ENCODE measurements at places on chromosomes 7 and 10.

DNA sequence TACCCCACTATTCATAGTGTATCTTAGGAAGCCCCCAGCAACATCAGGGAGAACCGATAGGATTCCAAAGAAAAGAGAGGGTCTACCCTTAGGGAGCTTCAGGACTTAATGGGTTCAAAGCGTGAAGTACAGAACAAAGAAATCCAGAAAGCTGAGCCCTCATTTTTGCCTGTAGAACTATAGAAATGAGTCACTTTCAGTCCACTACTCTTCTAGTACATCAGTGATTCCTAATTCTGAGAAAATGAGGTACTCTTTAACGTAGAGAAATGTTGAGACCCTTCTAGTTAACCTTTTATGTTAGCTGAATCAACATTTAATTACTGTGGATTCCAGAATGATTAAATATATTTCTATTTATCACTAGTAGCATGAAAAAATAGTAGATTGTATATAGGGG, 1.8 kb downstream of the TDRD1 start:
- no peak for DNase-seq

DNA sequence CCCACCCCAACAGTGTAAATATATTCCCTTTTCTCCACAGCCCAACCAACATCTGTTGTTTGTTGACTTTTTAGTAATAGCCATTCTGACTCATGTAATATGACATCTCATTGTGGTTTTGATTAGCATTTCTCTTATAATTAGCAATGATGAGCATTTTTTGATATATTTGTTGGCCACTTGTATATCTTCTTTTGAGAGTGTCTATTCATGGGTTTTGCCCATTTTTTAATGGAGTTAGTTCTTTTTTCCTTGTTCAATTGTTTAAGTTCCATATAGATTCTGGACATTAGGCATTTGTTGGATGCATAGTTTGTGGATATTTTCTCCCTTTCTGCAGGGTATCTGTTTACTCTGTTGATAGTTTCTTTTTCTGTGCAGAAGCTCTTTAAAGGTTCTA, 340.1 kb downstream of the NXPH1 start:
- DNase-seq: no peak

GRCh38 chr10:97640868-97641811, 669 bp downstream of the PI4K2A start:
- peak; percentile 4 for DNase-seq

DNA sequence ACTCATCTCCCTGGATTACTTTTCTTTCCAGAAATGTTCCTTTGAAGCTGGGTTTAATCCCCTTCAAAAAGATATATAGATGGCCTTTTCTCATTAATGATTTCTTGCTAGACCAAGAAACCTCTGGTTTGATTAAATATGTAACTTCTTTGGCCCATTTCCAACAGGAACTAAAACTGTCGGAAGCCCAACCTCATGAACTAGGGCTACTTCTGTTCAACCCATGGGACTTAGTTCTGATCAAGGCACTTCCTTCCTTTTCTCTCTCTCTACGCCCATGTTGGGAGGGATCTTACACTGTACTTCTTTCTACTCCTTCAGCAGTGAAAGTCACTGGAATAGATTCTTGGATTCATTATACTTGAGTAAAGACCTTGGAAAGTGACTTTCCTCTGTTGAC, 83.6 kb downstream of the TMEM106B start:
- no peak for DNase-seq

GRCh38 chr7:17391366-17391765, 92.9 kb downstream of the AHR start:
- DNase-seq: no peak

DNA sequence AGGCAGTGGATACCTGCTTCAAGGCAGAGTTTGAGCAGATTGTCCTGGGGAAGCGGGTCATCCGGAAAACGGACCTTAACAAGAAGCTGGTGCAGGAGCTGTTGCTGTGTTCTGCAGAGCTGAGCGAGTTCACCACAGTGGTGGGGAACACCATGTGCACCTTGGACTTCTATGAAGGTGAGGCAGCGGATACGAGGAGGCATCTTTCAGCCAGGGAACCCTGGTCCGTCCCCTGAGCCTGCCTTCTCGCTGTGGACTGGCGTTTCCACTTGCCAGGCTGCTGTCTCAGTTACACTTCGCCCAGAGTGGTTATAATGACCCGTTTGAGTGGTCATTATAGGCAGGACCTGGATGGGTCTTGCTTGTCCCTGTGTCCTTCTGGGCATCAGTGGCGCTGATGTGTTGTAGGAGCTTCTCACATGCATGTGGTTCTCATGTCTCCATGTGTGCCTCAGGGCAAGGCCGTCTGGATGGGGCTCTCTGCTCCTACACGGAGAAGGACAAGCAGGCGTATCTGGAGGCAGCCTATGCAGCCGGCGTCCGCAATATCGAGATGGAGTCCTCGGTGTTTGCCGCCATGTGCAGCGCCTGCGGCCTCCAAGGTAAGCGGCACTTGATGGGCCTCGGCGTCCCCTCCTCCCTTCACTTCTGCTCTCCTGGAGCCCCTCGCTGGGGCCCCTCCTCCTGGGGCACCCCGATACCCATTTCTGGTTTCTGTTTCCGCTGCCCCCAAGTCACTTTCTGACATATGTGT, 18.0 kb downstream of the UPP1 start:
- DNase-seq: no peak

- no peak for DNase-seq
These were observed 5.7 kb downstream of the NAT16 start for GRCh38 chr7:101174322-101174854.

DNA sequence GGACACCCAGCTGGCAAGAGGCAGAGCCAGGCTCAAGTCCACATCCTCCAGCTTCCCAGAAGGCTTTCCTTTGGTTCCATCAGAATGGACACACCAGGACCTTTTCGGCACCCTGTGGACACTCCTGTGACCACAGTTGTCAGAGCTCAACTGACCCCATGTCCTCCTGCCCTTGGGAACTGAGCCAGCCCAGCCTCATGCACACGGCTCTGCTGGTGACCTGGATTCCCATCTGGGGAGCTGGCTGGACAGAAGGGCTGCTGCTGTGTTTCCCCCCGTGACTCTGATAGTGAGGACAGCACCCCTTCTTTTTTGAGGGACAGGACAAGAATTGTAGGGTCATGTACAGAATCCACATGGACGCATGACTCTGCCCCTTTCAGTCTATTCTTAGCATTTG, 289.2 kb downstream of the WDR37 start:
- DNase-seq: no peak

GRCh38 chr7:48351900-48352299, 180.6 kb downstream of the ABCA13 start:
- DNase-seq: no peak

DNA sequence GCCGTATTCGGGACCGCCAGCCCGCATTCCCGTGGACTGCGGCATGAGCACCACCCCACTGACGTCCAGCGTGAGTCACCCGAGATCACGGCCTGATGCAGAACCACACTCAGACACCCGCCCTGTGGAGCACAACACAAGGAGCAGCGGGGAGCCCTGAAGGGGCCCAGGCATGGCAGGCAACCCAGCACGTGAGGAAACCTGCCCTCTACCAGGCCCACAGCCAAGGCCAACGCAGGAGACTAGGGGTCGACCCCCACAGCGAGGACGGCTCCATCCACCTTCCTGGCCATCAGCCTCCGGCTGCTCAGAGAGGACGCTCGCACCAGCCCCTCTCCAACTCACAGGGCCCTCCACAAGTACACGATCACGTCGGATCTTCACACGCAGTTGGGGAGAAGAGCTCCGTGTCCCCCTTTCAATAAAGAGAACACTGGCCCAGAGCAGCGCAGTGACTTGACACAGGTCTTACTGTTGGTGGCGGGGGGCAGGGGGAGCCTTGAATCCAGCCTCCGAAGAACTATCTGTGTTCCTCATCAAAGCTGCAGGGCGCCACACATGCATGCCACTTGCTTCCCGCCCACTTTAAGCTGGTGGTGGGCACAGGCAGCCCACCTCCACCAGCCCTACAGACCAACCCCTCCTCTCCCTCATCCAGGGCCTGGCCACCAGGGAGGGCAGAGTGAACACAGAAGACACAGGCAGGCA, 22.0 kb downstream of the MAD1L1 start:
- no peak for DNase-seq

- peak; percentile 48 for DNase-seq
These were observed 87.1 kb downstream of the SLC16A9 start for GRCh38 chr10:59622320-59623132.

DNA sequence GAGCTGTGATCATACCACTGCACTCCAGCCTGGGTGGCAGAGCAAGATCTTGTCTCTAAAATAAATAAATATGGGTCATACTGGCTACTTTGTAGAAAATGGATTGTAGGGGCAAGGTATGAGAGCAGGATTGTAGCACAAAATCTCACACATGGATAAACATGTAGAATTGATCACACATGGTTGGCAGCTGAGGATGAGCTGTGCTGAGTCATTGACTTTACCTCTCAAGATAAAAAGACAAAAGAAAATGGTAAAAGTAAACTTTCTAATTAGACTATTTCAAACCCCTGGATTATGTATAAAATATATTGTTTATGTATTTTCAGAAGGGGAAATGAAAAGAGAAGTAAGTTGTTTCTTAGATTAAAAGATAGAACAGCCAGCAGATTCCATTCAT, 69.3 kb downstream of the APBB1IP start:
- DNase-seq: no peak

DNA sequence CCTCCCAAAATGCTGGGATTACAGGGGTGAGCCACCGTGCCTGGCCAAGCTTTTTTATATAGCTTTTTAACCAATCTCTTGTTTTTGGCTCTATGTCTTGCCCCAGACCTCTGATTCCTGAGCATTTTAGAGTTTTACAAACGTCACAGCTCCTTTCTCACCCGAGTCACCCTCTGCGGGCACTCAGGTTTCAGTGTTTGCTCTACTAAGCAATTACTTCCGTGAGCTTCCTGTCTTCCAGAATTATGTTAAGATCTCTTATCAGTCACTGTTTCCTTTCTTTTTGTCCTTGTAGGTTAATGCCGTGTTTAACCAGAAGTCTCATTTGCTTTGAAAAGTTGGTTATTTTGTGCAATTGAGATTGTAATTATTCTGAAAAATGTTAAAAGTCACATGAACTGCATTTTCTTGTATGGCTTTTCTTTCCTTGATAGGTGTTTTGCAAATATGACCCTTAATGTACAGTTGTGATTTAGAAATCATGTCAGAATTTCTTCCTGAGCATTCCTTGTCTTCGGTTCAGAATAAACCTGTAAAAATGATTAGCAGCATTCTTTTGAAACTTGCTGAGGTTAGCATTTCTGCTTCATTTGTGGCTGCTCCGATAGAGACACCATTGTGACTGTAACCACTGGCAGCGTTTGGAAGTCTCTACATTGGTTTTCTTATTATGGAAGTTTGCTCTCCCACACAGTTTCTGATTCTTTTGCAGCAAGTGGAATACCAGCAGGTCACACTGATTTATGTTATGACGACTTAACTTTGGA, 4.5 kb upstream of the HKDC1 start:
- DNase-seq: no peak

DNA sequence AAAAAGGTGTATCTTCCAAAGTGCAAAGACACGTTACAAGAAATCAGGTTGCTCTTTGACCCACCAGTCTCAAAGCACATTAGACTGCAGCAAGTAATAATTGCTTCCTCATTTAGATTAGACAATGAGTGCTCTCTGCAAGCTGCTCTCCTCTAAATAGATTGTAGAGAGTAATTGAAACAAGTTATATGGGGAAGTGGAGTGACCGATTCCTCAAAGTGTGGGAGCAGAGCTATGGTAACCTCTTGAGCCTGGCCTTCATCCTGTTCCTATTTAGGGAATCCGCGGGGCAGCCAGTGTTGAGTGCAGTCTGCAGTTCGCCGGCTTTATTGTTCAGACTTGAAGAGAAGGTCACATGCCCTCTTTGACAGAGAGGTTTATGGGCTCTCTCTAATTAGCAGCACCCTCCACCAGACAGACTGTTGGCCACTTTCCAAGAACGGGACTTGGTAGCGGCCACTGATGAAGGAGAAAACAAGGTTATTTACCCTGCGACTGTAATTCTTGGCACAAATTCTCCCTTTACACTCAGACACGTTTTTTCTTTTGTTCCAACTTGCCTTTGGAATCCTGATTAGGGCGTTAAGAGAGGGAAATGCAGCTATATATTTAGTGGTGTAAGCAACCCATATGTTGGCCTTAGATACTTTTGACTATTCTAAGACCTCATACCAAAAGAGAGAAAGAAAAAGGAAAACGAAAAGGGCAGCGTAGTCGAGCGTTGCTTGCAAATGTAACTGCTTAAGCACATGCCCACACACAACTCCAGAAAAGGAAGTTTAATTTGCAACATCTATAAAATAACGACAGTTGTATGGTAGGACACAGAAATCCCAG, 107.5 kb downstream of the REEP3 start:
- peak; percentile 48 for DNase-seq

DNA sequence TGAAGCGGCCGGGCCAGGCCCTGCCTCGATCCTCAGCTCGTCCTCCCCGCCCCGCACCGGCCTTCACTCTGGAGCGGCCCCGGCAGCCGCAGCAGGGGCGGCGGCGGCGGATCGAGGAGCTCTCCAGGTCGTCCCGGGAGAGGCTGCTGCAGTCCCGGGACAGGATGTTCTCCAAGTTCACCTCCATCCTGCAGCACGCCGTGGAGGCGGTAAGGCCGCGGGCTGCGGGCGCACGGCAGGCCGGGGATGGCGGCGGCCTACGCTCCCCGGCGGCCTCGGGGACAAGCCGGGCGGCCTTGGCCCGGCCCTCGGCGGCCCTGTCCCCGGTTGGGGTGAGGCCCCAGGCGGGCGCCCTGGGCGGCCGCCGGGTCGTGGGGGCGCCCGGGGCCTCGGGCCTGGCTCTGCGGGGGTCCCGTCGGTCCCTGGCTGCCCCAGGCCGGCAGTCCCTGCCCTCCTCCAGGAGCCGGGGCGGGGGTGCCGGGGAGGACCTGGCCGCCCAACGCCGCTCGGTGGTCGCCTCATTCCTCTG, 399 bp downstream of the FHIP2A start:
- peak; percentile 48 for DNase-seq

DNA sequence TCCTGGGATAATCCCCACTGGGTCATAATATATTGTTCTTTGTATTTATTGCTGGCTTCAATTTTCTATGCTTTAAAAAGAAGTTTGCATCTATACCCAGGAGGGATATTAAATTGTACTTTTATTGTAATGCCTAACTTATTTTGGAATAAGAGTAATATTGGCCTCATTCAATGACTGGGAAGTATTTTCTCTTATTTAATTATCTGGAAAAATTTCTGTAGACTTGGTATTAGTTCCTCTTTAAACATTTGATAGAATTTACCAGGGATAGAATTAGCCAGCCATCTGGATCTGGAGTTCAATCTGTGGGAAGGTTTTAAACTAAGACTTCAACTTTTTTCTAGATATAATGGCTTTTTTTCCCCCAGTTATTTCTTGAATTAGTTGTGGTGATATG, 115.2 kb upstream of the ZNF32 start:
- DNase-seq: no peak

GRCh38 chr7:155979566-155979965, 167.3 kb upstream of the SHH start:
- no peak for DNase-seq
